ENCODE measurements at places on chromosomes 5 and 9.

GRCh38 chr9:21711504-21711903 lies 90.9 kb upstream of the MTAP start:
- DNase-seq, result no peak

GRCh38 chr9:86263876-86264275 lies 4.4 kb upstream of the C9orf153 start:
- no peak for DNase-seq

GRCh38 chr5:96928931-96929708 lies 6.8 kb upstream of the LNPEP start:
- no peak for DNase-seq

GRCh38 chr9:134536101-134536900 lies 105.3 kb upstream of the COL5A1 start:
- no peak for DNase-seq

DNA sequence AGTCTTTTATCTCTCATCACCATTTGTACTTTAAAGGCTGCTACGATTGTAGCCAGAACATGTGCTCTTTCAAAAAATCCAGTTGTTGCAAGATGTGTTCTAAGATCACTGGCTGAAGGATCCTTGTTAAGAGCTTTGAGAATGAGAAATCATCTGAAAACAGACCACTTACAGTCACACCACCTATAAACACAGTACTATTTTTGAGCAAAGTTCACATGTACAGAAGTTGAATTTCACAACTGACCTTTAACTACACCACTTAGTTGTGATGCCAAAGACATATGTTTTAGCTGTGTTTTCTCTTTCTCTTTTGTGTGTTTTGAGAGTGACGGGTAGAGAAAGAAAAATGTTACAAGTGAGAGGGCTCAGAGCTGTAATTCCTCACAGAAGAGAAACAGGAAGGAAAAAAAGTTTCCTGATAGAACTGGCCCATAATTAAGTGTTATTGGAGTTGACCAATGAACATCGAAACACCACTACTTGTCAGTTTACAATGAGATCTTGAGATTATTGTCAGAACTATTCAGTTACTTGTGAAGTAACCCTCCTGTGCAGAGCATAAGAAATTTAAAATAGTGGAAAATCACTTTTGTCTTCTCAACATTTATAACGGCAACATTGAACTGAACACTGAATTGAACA lies 245.4 kb downstream of the MLLT3 start:
- no peak for DNase-seq

- DNase-seq, result no peak
Measured at GRCh38 chr5:35009657-35010056, 38.1 kb downstream of the AGXT2 start.

DNA sequence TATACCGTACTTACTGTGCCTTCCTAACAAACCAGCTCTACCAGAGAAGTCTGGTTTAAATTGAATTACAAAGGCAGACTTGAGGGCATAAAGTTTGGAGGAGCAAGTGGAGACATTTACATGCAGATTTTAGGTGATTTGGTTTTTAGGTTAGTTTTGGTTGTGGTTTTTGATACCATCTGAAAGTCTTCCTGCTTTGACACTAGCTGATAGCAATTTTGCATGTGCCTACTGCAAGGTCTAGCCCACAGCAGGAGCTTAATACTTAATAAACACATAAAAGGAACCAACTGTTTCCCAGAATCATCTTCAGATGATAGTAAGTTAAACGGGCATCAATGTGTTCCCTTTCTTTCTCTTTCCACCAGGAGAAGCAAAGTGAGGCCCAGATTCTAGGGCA lies 3.4 kb upstream of the ESM1 start:
- DNase-seq, result no peak

- no peak for DNase-seq
Measured at GRCh38 chr5:9202636-9203035, 343.2 kb downstream of the SEMA5A start.

GRCh38 chr9:111040494-111040893 lies 2.2 kb upstream of the LPAR1 start:
- DNase-seq, result no peak

DNA sequence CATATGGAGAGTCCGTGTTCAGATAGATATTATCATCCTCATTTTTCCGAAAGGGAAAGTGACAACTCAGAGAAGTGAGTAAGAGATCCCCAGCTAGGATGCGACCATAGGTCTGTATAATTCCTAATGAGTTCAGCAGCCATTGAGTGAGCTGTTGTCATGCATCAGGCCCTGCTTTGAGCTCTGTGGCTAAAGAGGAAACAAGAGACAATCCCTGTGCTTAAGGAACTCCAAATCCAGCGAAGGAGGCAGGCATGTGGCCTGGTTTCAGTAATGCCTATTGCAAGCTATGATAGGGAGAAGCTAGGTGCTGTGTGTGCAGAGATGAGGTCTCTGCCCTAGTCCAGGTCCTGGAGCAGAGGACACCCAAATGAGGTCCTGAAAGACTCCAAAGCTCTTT lies 192.8 kb downstream of the ACTL7B start:
- no peak for DNase-seq

DNA sequence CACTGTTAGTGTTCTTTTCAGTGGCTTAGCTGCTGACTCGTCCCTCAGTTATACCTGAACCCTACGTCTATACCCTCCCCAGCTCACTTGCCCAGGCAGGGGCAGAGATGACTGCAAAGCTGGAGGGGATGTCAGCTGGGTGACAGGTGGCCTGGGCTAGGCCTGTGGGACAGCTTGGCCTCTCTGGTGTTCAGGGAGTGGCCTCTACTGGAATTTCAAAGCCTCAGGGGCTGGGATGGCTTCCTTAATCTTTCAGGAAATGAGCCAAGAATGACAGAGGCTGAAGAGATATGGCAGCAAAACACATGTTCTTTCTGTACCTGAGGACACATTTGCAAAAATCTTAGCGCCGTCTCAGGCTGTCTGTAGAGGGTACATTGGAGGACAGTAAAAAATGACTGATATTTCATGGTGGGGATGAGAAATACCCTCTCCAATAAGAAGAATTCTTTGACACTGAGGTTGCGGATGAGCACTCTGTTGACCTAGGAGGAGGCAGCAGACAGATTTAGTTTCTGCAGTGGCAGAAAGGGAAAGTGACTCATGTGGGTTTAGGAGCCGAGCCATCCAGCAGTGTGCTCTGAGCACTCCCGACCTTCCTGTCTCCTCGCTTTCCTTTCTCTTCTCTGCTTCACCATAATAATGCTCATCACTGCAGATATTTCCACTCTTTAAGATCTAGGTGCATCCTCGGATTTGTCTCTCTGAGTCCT lies 54.4 kb downstream of the ENTREP1 start:
- DNase-seq, result no peak

DNA sequence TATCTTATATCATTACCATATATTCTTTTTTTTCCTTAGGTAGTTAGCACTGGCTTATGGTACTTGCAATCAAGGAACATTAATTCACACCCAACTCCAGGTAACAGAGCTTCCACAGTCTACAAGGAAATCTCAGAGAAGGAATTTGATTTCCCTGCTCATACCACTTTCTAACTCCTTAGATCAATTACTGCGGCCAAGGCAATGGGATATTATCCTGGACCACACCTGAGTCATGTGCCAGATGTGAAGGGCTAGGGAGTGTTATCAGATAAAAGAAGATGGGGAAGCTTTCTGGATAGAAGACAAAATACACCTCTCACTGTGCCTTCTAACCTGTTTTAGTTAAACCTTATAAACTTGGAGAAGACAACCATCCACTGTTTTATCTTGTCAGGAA lies 181.2 kb downstream of the CCDC192 start:
- DNase-seq, result no peak

DNA sequence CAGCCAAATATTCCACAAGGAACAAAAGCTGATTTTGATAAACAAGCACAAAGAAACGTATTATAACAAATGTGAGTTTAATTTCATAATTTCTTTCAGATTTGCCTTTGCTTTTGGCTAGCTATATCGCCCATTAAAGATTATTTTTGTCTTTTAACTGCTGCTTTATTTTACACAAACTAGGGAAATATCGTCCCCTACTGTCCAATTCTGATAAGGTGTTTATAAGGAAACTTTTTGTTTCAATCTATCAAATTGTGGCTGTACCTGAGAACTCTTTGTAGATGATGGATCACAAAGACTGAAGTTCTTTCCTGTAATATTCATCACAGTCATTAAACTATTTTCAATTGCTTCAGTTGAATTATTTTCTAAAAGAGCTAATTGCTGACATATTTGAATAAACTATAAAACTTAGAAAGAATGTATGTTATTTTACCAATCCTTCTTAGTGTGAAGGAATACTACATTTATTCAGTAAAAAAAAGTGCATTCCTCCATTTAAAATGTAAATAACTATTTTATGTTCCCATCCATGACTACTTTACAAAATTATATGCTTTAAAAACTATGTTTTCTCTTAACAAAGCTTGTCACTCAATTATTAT lies 431.3 kb upstream of the ITGA1 start:
- DNase-seq, result peak; percentile 55

DNA sequence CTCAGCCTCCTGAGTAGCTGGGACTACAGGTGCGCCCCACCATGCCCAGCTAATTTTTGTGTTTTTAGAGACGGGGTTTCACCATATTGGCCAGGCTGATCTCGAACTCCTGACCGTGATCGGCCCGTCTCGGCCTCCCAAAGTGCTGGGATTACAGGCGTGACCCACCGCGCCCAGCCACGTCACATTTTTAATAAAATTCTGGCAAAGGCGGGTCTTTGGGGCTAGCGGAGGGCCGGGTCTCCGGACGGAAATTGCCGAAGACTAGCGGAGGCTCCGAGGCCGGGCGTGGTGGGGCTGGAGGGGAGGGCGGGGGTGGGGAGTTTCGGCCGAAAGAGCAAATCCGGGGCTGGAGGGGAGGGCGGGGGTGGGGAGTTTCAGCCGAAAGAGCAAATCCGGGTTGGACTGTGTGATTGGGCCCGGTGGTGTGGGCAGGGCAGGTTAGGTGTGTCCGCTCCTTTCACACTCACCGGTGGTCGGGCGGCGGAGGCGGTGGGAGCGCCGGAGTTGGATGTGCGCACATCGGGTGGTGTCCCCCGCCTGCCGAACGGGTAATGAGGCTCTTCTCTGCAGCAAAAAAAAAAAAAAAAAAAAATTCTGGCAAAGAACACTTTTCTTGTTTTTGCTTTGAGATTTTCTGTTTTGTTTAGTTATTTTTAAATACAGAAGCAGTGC lies 27.1 kb downstream of the RUFY1 start:
- DNase-seq, result no peak

DNA sequence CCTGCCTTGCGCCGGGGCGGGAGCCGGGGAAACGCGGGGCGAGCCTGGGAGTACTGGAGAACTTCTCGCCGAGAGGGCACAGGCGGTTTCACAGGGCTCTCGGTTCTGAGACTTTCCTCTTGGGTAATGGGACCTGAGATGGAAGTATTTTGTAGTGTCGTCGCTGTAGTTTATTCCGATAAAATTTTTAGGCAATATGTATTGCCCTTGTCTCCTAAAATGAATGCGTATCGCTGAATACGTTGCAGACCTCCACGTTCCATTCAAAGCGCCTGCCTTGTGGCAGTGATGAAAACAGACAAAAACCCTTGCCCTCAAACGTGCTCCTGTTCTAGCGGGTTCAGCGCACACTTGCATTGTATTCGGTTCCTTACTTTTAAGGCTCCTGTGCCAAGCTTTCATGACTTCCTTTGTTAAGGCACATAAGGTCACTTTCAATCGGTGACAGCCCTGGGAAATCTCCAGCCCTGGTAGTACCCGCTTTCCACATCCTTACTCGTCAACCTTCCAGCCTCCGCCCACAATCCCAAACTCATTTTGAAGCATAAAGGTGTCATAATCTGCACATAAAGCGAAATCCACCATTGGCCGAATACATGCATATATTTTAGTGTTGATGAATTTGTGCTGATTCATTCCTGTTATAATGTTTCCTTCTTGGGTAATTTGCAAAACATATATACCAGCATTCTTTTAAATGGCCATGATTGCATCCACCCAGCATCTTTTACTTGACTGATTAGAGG lies 694 bp downstream of the RMI1 start:
- DNase-seq, result no peak

DNA sequence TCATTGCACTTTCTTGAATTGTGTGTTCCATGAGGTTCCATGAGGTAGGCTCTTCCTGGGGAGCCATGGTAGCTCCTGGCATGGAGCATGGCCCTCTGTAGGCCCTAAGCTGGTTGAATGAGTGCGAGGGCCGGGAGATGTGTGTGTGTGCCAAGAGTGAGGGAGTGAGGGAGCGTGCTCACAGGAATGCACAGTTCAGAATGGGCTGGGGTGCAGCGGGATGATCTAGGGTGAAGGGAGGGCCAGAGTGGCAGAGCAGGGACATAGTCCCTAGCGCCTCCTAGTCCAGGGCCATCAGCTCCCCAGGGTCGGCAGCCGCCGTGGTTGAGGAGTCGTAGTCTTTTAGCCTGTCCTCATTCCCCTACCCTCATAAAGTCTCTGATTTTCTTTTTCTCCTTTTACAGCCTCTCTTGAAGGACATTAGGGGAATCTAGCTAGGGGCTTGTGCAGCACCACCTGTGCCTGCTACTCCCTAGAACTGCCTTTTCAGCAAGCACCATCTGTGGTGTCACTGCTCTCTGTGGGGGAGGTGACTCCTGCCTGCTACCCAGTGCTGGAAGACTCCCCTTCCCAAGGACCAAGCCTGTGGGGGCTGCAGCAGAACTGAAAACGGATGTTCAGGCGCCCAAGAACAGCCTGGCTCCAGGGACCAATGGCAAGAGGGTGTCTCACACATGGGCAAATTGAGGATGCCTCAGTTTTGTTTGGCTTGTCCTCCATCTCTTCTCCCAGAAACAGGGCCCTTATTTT lies 65.3 kb upstream of the PPARGC1B start:
- no peak for DNase-seq

DNA sequence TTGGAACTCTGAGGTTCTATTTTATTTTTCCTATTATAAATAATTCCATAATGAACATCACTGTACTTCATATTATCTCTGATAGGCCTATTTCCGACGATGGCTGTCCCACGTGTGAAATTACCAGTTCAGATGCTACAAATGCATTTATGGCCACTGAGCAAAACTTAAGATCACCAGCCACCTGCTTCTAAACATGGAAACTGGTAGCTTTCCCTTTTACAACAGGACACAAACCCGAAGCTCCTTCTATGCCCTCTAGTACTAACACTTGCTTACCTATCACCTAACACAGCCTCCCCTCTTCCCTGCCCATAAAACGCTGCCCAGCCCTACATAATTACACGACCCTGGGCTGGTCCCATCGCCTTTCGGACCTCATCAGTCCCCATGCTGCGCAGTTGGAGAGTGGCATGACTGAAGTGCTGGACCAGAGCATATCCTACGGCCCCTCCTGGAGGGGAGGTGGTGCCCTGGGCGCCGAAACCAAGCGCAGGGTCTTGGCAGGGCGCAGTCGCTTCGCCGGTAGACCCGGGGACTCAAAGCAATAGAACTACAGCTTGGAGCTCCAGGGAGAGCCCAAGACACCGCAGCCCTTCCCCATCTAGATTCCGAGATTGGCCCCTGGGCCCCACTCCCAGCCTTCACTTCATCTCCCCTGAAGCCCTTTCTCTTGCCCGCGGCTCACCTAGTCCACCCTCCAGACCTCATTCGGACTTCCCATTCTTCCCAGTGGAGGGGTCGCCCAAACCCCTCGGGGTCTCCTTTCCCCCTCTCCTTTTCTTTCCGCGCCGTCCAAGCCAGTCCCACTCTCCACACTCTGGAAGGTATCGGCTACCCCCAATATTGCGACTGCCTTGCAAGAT lies 1.0 kb upstream of the SAP30L start:
- DNase-seq, result no peak

- DNase-seq, result no peak
Measured at GRCh38 chr5:78367318-78367991, 7.0 kb downstream of the SCAMP1 start.

All from NCI-H446 (cell line).